ENCODE measurements at places on chromosomes 7 and 10.

DNA sequence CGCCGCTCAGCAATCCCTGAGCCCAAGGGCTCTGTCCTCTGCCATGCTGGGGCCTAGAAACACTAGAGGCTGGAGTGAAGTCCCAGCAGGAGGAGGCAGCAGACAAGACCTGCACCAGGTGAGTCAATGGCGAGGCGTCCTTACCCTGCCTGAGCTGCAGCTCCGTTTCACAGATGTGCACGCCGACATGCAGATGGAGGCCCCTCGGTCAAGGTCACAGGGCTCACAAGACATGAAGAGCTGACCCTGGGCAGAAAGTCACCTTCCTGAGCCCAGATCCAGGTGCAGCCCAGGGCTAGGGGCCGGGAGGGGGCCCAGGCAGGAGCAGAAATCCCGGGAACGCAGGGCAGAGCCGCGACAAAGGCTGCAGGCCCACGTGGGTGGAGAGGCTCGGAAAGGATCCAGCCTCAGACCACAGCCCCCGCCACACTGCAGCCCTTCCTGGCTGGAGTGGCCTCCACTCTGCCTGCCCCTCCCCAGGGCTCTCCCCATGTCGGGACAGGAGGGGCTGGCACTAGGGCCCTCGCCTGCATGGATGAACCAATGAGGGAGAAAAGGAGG is 23.8 kb downstream of the PDGFA start:
- DNase-seq = no peak

DNA sequence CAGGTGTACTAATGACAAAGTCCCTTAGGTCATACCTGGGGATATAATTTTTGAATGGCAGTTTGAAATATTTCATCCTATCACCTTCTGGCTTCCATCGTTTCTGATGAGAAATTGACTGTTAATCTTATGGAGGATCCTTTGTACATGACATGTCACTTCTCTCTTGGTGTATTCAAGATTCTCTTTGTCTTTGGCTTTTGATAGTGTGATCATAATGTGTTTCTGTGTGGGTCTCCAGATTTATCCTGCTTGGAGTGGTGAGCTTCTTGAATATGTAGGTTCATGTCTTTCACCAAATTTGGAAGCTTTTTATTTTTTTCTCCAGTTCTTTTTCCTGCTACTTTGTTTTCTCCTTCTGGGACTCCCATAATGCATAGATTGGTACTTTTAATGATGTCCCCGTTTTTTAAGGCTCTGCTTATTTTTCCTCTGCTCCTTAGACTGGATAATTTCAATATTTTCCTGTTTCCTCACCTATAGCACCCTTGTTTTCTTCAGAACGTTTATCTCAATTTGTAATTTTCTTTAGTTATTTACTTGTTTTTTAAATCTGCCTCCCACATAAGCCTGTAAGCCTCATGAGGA is 4.4 kb downstream of the RBM33 start:
- DNase-seq = no peak

- no peak for DNase-seq
Measured at GRCh38 chr10:13437026-13437555, 89.0 kb upstream of the SEPHS1 start.

- DNase-seq = no peak
Measured at GRCh38 chr7:103944230-103944900, 45.1 kb downstream of the RELN start.

DNA sequence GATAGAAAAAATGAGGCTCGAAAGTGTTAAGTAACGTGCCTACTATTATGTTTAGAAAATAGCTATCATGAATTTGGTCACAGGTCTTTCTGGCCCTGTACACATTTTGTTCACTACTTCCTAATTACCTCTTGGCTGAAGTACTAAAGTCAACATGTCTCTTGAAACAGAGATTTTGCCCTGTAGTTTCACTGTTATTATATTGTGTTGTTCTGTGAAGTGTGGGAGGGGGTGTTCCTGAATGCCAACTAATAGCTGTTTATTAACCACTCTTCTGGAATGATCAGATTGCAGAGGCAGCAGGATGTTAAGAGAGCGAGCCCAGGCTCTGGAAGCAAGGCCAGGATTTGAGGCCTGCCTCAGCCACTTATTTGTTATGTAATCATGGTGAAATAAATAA is 72.1 kb downstream of the RNF133 start:
- no peak for DNase-seq

- no peak for DNase-seq
Measured at GRCh38 chr10:25125201-25125611, 49.6 kb upstream of the GPR158 start.

GRCh38 chr7:146635205-146636032 is 518.8 kb downstream of the CNTNAP2 start:
- DNase-seq = no peak

DNA sequence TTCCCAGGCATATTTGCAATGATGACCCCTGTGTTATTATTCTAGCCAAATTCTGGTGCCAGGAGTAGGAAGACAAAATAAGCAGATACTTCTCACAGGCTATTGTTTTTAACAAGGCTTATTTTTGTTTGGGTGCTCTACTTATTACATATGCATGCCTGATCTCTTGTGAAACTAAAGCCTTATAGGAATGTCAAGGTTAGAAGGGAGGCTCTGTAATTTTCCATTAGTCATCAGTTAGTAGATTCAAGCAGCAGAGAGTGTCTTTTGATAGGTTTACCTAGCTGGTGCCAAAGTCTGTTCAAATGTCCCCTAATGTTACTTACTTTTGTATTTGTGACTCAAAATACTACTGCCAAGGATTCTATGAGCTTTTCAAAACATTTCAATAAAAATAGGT is 11.7 kb upstream of the TMEM106B start:
- no peak for DNase-seq

DNA sequence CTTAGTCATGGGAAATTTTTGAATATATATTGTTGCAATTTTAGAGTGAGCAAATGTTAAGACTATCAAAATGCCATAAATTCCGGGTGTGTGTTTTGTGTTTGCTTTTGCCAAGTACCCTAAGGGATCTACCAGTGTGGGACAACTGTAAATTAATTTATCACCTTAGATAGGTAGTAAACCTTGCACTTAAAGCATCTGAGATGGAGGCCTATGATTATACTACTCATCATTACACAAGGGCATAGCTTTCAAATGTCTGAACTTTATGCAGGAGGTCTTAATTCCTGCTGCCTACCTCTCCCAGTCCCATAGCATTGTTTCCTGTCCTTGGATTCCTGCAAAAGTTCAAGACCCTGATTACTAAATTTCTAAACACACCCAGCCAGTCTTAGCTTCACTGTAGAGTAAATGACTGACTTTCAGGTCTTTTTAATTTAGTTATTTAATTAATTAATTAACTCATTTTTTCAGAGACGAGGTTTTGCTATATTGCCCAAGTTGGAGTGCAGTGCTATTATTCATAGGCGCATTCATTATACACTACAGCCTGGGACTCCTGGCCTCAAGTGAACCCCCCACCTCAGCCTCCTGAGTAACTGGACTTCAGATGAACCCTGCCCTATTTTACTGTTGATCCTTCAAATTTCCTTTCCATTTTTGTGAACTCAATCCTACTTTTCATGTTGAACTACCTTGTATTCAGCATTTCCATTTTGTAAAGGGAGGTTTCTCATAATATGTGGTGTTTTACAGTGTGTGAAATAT is 47.0 kb downstream of the THSD7A start:
- no peak for DNase-seq

GRCh38 chr10:48990226-48990625 is 50.6 kb upstream of the LRRC18 start:
- DNase-seq = no peak

DNA sequence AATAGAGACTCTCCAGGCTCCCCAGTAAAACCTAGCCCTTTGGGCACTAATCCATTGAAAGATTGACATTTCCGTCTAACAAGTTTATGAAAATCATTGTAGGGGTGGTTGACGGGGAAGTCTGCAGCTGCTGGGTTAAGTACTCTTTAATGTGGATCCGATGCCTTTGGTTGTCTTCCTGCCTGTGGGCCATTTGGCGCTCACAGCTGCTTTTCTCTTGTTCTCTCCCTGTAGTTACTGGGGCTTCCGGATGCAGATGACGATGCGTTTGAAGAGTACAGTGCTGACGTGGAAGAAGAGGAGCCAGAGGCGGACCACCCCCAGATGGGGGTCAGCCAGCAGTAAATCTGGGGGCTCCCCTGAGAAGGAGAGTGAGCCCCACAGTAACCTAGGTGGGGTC is 22.4 kb downstream of the MTURN start:
- no peak for DNase-seq

DNA sequence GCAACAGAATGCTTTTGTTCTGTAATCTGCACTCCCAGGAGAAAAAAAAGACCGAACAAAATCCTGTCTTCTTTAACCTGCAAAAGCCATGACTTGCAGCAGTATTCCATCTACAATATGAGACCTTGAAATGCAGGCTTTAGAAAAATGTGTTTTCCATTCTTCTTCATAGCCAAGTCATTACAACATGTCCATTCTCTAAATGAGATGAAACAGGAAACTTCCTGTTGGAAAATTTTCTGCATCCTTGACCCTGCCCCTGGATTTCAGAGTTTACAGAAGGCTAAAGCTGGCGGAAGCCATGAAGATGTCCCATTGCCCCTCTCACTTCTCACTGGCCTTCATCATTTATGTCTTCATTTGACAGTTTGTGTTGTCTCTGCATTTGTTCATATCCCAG is 546.4 kb downstream of the TNS3 start:
- DNase-seq = no peak

DNA sequence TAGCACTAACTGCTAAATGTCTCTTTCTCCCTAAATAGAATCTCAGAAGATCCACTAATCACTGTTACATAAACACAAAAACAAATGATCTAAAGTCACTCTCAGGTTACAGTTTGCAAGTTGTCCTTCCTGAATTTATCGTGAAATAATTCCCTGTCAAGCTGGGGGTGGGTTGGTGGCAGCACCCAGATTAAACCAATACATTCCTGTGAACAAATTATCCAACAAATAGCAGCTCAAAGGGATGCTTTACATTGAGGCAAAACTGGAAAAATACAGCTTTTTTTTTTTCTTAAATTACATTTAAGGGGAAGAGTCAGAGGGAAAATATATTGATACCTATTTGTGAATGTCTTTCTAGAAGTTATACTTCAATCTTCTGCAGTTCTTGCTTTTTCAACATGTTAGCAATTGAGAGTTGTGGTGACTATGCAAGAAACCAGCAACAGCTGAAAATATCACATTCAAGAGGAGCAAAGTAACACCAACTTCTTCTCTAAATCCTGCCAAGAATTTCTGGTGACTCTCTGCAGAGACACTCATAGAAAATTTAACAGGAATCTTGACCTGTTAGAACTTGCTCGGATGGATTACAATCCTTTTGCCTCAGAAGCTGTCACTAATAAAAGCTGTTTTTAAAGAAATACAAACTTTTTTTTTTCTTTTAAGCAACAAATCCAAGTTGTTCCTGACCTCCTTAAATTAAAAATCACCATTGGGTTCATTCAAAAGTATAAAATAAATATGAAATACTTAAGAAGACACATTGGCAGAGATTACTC is 18.9 kb downstream of the LMOD2 start:
- no peak for DNase-seq

GRCh38 chr7:95796617-95797016 is 24.3 kb downstream of the DYNC1I1 start:
- no peak for DNase-seq

- no peak for DNase-seq
Measured at GRCh38 chr7:142381727-142382390, 124.0 kb upstream of the PRSS58 start.

DNA sequence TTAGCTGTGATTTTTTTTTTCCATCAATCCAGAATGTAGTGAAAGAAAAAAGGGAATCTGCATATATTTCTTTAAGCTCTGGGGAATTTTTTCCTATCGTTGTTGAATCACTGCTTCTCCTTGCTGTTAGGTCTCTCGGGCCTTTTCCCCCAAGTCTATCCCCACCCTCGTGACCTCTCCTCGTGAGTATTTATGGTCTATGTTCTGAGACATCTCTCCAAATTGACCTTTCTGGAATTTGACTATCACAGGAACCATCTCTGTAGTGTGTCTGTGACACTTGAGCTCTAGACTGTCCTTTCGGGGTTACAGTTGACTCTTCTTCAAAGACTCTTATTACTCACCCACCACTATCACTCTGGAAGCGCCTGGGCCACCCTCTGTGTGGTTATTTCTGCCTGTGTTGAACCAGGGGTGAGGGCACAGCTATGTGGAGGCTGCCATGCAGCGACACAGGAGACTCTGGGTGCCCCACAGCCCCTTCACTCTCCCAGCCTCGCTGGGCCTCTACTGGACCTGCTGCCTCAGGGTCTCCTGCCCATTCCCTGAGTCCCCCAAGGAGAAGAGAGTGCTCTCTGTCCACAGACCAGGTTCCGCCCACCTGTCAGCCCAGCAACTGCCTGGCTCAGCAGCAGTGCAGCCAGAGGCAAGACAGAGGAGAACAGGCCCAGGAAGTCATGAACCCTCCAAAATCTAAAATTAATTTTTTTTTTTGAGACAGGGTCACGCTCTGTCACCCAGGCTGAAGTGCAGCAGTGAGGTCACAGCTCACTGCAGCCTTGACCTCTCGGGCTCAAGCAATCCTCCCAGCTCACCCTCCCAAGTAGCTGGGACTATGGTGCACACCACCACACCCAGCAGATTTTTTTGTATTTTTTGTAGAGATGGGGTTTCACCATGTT is 45.7 kb upstream of the PTPRN2 start:
- no peak for DNase-seq

DNA sequence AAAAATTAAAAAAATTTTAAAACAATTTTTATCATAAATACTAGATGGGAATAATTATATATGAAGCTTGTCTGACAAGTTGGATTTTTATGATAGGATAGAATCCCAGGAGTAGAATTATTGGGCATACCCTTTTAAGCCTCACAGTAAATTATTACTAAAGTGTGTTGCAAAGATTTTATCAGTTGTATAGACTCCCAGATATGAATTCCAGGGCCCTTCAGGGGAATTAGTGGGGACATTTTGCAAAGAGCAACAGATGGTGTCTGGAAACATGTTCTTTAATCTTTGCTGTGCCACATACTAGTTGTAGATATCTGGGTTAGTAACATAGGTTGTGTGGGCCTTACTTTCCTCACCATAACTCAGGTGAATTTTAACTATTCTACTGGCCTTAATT is 28.7 kb downstream of the ZEB1 start:
- DNase-seq = no peak

All from stimulated activated CD8-positive, alpha-beta memory T cell treated with anti-CD3 and anti-CD28 coated beads, Interleukin-7, amount 100 ng/mL, for 1 hour (primary cell).